ENCODE measurements at places on chromosomes 13 and 19.

GRCh38 chr13:94176561-94176960, 302.9 kb downstream of the DCT start:
- peak; percentile 61 for DNase-seq

DNA sequence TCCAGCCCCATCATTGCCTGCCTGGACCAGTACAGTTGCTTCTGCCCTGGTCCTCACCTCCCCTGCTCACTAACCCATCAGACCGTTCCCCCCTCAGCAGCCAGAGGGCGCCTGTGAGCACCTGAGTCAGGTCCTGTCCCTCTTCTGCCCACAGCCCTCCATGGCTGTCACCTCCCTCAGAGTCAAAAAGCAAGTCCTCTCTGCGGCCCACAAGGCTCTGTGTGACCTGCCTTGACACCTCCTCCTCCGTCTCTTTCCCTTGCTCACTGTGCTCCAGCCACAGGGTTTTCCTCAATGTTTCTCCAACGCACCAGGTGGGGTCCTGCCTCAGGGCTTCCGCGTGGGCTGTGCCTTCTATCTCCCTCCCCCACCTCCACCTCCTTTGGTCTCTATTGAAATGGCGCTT, 29.4 kb upstream of the PTPRS start:
- no peak for DNase-seq

DNA sequence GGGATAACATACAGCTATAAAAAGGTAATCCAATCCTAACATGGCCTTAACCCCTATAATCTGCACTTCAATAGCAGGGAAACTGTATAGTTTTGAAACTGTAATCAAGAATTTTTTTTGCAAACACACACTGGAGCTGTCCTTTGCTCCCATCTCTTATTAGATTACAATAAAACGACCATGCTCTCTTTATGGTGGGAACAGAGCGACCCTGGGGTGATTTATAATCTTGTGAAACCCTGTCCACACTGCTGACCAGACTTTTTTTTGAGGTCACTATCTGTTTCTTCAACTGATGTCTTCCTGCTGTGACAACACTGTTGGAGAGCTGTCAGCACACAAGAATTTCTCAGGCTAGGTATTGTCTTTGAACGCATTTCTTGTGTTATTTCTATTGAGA, 35.3 kb downstream of the DACH1 start:
- no peak for DNase-seq

GRCh38 chr13:113460599-113460998, 7.3 kb upstream of the ADPRHL1 start:
- no peak for DNase-seq

DNA sequence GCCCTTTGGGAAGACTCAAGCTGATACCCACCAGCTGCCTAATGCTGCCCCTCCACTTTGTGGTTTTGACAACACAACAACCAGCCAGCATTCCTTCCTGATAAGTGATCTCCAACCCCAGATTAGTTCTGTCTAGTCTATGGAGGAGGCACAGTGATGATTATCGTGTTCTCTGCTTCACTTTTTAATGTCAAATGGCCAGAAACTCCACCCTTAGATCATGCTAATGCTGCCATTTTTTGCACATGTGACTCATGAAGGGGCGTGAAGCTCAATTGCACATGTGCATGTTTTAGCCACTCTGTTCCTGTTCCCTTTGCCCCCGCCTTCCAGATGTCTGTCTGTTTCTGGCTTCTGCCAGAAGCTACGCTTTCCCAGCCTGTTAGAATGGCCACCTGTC, 199.8 kb downstream of the COG6 start:
- DNase-seq, result no peak
